ENCODE measurements at places on chromosomes 11 and 22.

DNA sequence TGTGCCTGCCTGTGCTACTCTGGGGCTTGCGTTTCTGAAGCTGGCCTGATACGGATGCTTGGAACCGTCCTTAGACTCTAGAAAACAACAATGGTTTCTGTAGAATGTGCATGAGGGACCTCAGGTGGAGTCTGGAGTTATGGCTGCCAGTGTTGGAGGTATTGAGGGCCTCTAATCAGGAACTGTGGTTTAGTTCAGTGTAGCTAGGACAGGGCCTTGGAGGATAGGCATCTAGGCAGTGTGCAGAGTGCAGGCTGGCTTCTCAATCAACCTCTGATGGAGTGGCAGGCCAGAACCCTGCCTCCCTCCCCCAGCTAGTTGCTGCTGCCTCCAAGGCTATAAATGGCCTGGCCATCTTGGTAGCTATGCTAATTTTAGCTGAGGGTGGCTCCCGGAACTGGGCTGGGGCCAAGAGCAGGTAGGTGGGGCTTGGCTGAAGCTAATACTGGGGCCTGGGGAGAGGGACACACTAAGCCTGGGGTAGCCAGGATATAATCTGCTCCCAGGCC, 4.0 kb downstream of the STIM1 start:
- DNase-seq: peak; percentile 77

GRCh38 chr11:117874910-117875381, 1.5 kb downstream of the FXYD6 start:
- no peak for DNase-seq

DNA sequence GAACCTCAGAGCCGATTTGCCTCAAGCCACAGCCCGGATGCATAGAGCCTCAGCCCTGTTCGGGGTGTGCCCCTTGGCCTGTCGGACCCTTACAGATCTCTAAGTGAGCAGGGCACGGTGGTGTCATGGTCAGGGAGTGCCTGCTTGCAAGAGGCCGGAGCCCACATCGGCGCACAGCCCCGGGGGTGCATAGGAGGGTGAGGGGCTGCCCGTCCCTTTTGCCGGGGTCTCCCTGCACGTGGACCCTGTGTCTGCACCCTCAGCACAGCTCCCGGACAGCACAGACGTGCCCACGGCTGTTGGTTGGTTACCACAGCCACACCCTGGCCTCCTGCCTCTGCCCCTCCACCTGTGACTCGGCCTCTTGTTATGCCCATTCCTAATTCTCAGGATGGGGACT, 6.5 kb downstream of the RAB36 start:
- DNase-seq: no peak

GRCh38 chr11:123624974-123625373, 29.4 kb downstream of the SCN3B start:
- no peak for DNase-seq

- DNase-seq: no peak
Measured at GRCh38 chr11:74905326-74905725, 43.6 kb downstream of the XRRA1 start.

- DNase-seq: peak; percentile 42
Measured at GRCh38 chr22:47420211-47420610, 657.8 kb downstream of the TBC1D22A start.

GRCh38 chr22:36405671-36406538, 18.1 kb upstream of the MYH9 start:
- DNase-seq: peak; percentile 77

- no peak for DNase-seq
Measured at GRCh38 chr11:102116453-102117205, 6.4 kb downstream of the YAP1 start.

DNA sequence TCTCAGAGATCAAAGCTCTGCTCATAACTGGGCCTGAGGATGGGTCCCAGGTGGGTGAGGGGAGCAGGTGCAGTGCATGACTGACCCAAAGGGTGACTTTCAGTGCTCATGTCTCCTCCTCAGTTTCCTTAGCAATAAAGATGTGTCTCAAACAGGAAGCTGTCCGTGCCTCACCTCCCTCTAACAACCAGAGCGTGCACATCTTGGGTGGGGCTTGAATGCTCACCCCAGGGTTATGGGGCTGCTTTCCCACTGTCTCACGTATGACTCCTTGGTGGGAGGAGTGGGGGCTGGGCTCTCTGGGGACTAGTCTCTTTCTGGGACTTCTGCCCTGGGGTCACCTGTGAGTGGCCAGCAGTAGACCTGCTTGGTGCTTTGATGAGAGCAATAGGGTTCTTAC, 53.9 kb upstream of the PHOX2A start:
- DNase-seq: no peak

DNA sequence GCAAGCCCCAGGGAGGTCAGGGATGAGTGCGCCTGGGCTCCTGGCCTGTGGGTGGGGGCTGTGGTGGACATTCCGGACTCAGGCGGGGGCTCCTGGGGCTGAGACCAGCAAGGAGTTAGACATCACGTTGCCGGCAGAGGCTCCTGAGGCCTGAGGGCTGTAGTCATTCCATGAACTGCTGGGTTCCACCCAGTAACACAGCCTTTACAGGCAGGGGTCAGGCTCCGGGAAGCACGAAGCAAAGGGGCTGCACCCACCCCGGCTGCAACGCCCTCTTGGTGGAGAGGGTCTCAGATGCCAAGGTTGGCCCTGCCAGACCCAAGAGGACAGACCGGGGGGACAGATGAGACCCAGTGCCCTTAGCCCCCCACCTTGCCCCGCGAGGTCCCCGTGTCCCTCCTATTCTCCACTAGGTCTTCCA, 9.0 kb downstream of the TNNT3 start:
- no peak for DNase-seq

DNA sequence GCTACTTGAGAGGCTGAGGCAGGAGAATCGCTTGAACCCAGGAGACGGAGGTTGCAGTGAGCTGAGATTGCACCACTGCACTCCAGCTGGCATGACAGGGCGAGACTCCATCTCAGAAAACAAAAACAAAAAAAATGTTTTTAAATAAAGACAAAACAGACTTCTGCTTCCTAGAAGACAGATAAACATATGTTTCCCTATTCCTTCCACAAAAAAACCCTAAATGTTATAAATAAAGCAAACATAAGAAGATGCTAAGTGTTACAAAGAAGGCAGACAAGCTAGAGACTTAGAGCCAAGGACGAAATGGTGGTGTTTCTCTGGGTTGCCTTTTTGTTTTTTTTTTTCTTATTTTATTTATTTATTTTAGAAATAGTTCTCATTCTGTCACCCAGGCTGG, 5.6 kb upstream of the CLDN5 start:
- DNase-seq: no peak

GRCh38 chr11:112297248-112297866, 36.7 kb upstream of the PLET1 start:
- peak; percentile 64 for DNase-seq

DNA sequence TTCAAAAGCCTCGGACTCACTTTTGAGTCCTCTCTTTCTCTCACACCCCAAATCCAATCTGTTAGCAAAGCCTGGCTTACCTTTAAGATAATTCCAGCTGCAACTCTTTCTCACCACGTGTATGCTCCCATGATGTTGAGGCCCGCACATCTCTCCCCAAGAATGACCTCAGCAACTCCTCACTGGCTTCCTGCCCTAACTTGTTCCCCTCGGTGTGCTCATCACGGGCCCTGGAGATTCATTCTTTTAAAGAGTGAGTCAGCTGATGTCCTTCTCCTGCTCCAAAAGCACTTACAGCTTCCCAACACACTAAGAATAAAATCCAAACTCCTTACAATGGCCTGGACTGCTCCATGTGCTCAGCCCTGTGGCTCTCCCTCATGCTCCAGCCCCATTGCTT, 1041.3 kb downstream of the OPCML start:
- no peak for DNase-seq

- no peak for DNase-seq
Measured at GRCh38 chr11:12319988-12320387, 57.4 kb upstream of the PARVA start.

DNA sequence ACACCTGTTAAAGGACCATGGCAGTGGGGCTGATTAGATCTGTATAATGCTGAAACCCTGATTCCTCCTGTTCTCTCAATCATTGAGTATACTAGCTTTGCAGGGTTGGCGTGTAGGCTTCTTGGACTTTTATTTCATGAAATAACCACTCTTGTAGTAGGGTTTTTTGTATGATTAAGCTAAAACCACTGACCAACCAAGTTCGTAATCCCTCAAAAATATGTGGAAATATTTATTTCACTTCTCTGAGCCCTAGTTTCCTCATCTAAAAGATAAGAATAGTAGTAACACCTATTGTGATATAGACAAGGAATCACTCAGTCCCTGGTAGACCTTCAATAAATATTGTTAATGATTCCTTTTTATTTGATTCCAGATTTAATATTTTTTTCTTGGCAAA, 4.2 kb downstream of the API5 start:
- DNase-seq: no peak

DNA sequence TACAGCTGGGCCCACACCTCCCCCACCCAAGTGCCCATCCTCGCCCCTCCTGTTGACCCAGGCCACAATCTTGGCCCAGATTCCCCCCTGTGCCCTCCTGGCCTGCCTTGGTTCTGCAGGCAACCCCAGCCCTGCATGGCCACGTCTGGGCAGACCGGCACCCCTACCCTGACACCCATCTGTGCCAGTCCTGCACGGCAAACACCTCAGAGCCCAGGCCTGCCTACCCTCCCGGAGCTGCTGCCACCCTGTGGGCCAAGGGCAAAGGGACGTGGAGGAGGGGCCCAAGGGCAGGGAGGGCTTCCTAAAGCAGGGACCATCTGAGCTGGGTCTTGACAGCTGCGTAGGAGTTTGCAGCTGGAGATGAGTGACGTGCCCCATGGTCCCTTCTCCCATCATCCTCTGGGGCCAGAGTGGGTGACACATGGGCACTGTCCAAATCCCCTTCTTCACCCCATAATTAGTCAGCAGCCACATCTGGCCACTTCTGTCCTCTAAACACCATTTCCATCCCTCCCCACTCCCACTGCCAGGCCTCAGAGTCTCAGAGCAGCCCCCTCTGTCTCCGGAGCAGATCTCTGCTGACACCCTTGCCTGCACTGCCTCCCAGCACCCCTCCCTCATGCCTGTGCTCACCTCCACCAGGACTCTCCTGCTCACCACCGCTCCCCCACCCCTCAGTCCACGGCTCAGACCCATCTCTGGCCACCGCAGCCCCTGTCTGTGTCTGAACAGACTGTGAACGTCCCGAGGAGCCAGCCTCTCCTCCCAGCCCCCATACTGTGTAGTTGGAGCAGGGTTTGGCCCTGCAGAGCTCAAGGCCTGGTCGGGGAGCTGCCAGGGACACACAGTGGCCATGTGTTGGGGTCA, 35.6 kb upstream of the PPARA start:
- no peak for DNase-seq

DNA sequence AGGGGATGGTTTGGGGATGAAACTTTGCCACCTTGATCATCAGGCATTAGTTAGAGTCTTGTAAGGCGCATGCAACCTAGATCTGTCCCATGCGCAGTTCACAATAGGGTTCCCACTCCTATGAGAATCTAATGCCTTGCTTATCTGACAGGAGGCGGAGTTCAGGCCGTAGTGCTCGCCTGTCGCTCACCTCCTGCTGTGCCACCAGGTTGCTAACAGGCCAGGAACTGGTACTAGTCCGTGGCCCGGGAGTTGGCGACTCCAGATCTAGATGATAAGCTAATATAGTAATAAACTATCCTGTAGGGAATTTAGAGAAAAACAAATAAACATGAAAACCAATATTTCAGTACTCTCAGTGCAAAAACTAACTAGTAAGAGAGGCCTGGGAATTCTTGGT, 155.4 kb upstream of the ANO5 start:
- DNase-seq: no peak

- peak; percentile 82 for DNase-seq
Measured at GRCh38 chr11:2945031-2945756, 16.0 kb upstream of the PHLDA2 start.

GRCh38 chr22:35421121-35421520, 21.2 kb downstream of the MCM5 start:
- DNase-seq: no peak

GRCh38 chr11:118211006-118211405, 13.8 kb downstream of the JAML start:
- DNase-seq: no peak

GRCh38 chr11:88523386-88524071, 186.0 kb upstream of the CTSC start:
- DNase-seq: no peak

- peak; percentile 58 for DNase-seq
Measured at GRCh38 chr11:1830322-1831223, 4.2 kb upstream of the SYT8 start.

DNA sequence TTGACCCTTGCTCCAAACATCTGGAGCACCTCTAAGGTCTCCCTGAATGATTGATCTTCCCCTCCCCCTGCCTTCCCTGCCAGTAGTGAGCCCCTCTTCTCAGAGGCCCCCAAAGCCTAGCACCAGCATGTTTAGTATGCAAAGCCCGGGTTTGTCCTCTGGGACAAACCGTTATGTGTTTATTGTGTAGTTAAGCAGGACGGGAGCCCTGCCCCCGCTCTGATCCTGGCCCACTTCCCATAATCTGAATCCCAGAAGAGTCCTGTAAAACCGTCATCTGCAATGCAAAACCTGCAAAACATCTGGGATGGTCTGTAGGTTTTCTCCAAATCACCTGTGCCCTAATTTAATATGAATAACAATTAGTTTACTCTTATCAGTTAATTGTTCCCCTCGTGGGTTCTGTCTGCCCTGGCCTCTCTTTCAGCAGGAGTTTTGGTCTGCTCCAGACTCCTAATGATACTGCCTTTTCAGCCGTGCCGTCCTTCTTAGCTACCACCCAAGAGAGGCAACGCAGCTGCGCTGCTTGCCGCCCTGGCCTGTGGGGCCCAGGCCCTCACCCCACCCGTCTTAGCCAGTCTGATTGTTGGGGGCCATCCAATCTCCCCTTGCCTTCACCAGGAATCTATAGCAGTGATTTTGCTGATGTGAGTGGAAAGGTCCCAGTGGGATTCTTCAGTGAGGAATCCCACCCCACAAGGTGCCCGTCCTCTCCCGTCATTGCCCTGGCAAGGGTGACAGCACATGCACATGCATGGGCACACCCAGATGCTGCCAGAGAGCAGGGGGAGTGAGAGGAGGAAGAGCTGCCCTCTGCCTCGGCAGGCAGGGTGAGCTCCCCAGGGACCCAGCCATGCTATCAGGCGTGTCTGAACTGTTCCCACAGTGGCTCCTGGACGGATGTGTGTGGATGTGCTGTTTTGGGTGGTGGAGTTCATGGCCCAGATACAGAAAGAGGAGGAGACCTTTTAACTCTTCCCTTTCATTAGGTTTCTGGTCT, 3.0 kb upstream of the B3GAT1 start:
- DNase-seq: no peak

GRCh38 chr11:2768471-2769408, 68.9 kb upstream of the KCNQ1OT1 start:
- peak; percentile 61 for DNase-seq

DNA sequence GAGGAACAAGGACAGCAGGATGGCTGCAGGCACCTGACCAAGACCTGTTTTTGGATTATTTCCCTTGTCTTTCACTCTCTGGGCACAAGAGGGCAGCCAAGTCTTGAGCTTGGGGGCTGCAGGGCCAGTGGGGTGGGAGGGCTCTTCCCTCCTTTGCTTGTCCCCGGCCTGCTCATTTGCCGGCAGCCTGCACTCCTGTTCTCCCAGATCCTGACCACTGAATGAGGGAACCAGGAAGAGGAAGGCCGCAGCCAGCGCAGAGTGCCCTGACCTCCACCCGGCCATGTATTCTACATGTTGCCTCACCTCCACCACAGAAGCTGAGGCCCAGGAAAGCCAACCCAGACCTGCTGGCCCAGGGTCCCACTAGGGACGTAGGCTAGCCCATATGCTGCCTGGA, 15.5 kb upstream of the NNMT start:
- no peak for DNase-seq

Data from activated effector memory CD4-positive, alpha-beta T cell treated with anti-CD3 and anti-CD28 coated beads, Interleukin-2, amount 50 U/mL, for 16 hours (primary cell).